ENCODE measurements at places on chromosomes 3 and 15.

GRCh38 chr3:18501679-18502343 lies 76.7 kb upstream of the SATB1 start:
- DNase-seq = no peak

- no peak for DNase-seq
These were observed 102.1 kb downstream of the SRGAP3 start for GRCh38 chr3:9147215-9147895.

DNA sequence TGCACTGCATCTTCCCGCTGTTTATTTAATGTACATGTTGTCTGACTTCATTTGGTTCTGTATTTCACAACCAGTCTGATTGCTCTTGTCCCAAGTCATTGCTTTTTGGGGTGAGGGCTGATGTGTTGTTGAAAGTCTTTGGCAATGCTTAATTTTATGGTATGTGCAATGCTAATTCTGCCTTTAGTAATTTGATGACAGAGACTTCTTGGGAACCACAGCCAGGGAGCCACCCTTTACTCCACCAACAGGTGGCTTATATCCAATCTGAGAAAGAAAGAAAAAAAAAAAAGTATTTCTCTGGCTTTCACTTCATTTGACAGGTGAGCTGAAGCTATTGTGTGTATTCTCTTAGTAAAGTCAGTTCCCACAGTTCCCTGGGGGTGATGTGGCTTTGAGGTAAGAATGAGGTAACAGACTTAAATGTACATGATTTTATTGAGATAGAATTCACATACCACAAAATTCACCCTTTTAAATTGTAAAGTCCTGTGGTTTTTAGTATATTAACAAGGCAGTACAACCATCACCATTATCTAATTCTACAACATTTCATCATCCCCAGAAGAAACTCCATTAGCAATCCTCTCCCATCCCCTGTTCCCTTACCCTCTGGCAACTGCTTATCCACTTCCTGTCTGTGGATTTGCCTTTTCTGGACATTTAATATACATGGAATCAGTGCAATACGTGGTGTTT lies 97.3 kb downstream of the SLCO3A1 start:
- DNase-seq = no peak

DNA sequence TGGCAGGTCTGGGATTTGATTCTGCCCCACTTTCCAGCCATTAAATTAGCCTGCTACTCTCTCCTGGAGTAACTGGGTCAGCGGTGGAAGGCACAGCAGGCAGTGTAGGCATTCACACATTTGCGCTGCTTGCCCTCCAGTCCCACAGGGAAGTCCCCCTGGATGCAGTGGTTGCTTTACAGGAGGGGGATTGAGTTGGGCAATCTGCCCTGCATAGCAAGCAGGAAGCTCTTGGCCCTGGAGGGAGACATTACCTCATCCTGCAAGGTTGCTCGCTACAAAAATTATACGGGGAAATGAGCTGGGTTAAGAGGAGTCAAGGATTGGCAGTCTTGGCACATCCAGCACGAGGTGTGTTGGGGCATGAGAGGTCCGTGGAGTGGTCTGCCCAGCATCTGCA lies 14.8 kb downstream of the MCM2 start:
- no peak for DNase-seq

DNA sequence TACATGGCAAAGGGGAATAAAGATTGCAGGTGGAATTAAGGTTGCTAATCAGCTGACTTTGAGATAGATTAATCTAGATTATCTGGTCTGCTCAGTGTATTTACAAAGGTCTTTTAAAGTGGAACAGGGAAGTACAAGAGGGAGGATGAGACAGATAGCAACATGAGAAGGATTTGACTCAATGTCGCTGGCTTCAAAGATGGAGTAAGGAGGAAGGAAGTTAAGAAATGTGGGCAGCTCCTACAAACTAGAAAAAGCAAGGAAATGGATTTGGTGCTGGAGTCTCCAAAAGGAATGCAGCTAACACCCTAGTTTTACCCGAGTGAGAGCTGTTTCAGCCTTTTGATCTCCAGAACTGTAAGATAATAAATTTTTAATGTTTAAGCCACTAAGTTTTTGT lies 180.7 kb upstream of the TTC14 start:
- DNase-seq = no peak

- no peak for DNase-seq
These were observed 11.2 kb downstream of the RPL32 start for GRCh38 chr3:12829886-12830784.

DNA sequence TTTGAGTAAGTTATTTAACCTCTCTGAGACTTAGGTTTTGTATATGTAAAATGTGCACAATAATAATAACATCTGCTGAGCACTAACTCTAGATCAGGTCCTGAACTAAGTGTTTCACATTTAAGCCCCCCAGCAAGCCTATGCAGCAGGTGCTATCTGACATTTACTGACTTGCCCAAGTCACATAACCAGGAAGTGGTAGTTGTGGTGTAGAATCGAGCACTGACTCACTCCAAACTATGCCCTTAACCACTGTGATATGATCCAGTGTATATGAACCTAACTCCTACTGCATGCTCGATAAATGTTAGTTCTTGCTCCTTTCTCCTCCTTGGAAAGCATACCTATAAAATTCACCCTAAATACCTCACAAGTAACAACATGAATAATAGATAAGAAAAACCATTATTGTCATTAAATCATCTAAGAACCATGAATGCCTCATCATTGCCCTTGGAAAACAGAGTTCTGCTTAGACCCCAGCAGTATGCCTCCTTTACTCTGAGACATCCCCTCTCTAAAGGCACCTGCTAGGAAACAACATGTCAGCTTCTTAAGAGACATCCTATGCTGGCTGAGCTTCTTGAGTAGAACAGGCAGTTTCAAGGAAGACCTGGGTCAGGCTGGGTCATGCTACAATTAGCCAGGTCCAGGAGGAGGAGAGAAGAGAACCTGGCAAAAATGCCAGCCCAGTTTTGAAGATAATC lies 3.0 kb upstream of the SHC4 start:
- no peak for DNase-seq
